ENCODE measurements at places on chromosomes 2 and 18. TPM values are rescaled to one million over a fixed set of nuclear protein-coding genes. Genes with fewer than 3 reads are reported as not detected.

Gene CTNNA2
- total RNA-seq: 0.17 TPM

Gene MAP3K19
- not detected for total RNA-seq

Gene TDRD15
- not detected for total RNA-seq

Gene PSD4
- total RNA-seq: 12.6 TPM

Gene C2orf92
- total RNA-seq: 0.72 TPM

Gene GKN1
- total RNA-seq: 0.37 TPM

Gene PLEKHA3
- total RNA-seq: 17.1 TPM

Gene MALT1
- total RNA-seq: 8.7 TPM

Gene LYG2
- not detected for total RNA-seq

Gene EHD3
- total RNA-seq: 7.4 TPM

Gene CCL20
- total RNA-seq: 6.9 TPM

Gene DNAJC5G
- total RNA-seq: not detected

Gene DCDC2C
- total RNA-seq: 0.15 TPM

Gene ST6GAL2
- 13.1 TPM for total RNA-seq

Gene DSC3
- 1.1 TPM for total RNA-seq

Gene GATA6
- total RNA-seq: 1.8 TPM

Gene NEB
- total RNA-seq: 0.20 TPM

Gene CELF4
- total RNA-seq: not detected

Gene SLC9A2
- 2.9 TPM for total RNA-seq

Gene CAVIN2
- total RNA-seq: 45.9 TPM

Gene IHH
- 0.74 TPM for total RNA-seq

Gene SLC9A4
- not detected for total RNA-seq

Gene NTSR2
- 0.08 TPM for total RNA-seq

Gene UCN
- total RNA-seq: 1.2 TPM

Gene ANKRD30B
- total RNA-seq: not detected

Gene TXNDC2
- total RNA-seq: 0.06 TPM

Gene CERKL
- 0.31 TPM for total RNA-seq

Gene HOXD3
- total RNA-seq: 0.11 TPM

Gene ANTXR1
- total RNA-seq: 127 TPM

Gene ALPG
- total RNA-seq: 0.42 TPM

Gene CDK5R2
- 4.6 TPM for total RNA-seq

Gene NOSTRIN
- total RNA-seq: 1.2 TPM

Gene SCYGR3
- total RNA-seq: not detected

Gene SP9
- 1.7 TPM for total RNA-seq

Gene TCF23
- total RNA-seq: not detected

Gene NFE2L2
- 37.3 TPM for total RNA-seq

Gene ME2
- total RNA-seq: 29.7 TPM

Gene TBR1
- total RNA-seq: 0.05 TPM

Gene ALK
- total RNA-seq: not detected

Gene CYP27A1
- 0.13 TPM for total RNA-seq

Gene LRP2
- total RNA-seq: 0.01 TPM

Gene ITGA6
- 35.8 TPM for total RNA-seq

Gene SLC5A7
- not detected for total RNA-seq

Gene ZSWIM2
- total RNA-seq: not detected
